H1 (cell line): ENCODE measurements at places on chromosomes 1 and 21. TPM values are rescaled to one million over a fixed set of nuclear protein-coding genes. Genes with fewer than 3 reads are reported as not detected.

- no peaks in the 10 kb centered on the region; the same call in 1 of the 2 replicates for H3K4me1 ChIP-seq
- no peaks in the 10 kb centered on the region for H3K36me3 ChIP-seq
- peaks cover 26% of the 10 kb centered on the region for H3K27me3 ChIP-seq
Measured at GRCh38 chr1:52919723-52920483, 1.6 kb downstream of the ECHDC2 start.

DNA sequence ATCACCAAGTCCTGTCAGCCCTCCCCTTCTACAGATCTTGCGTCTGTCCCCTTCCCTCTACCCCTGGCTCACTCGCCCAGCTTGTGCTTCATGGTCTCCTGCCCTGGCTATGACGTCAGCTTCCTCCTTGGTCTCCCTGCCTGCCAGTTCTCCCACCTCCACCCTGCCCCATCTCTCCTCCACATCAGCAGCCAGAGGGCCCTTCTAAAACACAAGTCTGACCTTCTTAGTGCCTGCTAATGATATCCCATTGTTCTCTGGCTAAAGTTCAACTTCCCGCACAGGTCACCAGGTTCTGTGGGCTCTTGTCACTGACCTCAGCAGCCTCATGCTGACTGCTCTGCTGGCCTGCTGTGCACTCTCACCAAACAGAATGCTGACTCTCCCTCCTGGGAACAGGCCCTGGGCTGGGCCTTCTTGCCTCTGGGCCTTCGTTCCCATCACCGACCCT is 24.7 kb upstream of the MYCL start:
- DNase-seq, result no peak
- no peaks in the 10 kb centered on the region for H3K36me3 ChIP-seq
- peaks cover 10% of the 10 kb centered on the region for H3K4me1 ChIP-seq
- no peak overlapping the region for H3K4me3 ChIP-seq
- peaks cover 2% of the 10 kb centered on the region; the same call in 1 of the 2 replicates for H3K27me3 ChIP-seq

GRCh38 chr21:43188592-43189210 is 19.9 kb downstream of the CRYAA start:
- H3K4me1 ChIP-seq, result no peaks in the 10 kb centered on the region
- H3K4me3 ChIP-seq, result no peak overlapping the region
- H3K27ac ChIP-seq, result no peak overlapping the region
- no peaks in the 10 kb centered on the region for H3K36me3 ChIP-seq
- no peak for DNase-seq

- H3K4me1 ChIP-seq, result no peaks in the 10 kb centered on the region
- no peak overlapping the region for H3K4me3 ChIP-seq
- no peak for DNase-seq
- H3K27ac ChIP-seq, result no peak overlapping the region
- H3K27me3 ChIP-seq, result no peaks in the 10 kb centered on the region
- H3K36me3 ChIP-seq, result peaks cover 79% of the 10 kb centered on the region
Measured at GRCh38 chr1:19112891-19113696, 97.0 kb downstream of the UBR4 start.

DNA sequence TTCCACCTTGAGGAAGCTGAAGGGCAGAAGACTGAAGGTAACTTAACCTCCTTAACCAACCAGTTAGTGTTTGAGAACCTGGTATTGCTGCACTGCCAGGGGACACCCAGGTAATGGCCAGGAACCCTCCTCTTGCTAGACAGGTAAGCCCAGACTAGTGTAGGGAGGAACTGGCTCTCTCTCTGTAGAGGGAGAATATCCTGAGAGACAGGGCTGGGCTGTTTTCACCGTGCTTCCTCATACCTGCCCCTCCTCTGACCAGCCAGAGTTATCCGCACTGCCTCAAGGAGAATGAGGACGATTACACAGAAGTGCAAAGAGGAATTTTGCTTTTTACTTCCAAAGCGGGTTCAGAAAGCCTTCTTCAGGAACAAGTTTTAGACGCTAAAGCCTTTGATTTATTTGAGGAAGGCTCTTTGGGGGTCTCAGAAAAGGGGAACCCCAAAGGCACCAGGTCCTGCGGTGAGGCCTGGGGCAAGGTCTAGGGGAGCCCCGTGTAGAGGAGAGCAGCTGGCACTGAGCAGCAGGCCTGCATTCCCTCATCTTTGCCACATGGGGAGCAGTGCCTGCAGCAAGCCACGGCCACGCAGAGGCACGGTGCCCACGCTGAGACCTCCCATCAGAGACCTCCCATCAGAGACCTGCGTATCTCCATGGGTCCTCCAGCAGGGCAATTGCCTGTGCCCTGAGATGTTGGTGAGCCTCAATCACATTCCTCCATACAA is 13.5 kb downstream of the GNG4 start:
- H3K36me3 ChIP-seq, result no peaks in the 10 kb centered on the region
- H3K27ac ChIP-seq, result no peak overlapping the region
- no peak for DNase-seq

GRCh38 chr1:18041685-18042355 is 65.8 kb upstream of the IGSF21 start:
- H3K27ac ChIP-seq, result no peak overlapping the region
- H3K27me3 ChIP-seq, result no peaks in the 10 kb centered on the region
- peak; percentile 50 for DNase-seq
- no peaks in the 10 kb centered on the region for H3K4me1 ChIP-seq

- H3K36me3 ChIP-seq, result no peaks in the 10 kb centered on the region
- H3K4me3 ChIP-seq, result no peak overlapping the region
- H3K27ac ChIP-seq, result no peak overlapping the region
- DNase-seq, result no peak
Measured at GRCh38 chr1:24908591-24909259, 21.4 kb downstream of the RUNX3 start.

DNA sequence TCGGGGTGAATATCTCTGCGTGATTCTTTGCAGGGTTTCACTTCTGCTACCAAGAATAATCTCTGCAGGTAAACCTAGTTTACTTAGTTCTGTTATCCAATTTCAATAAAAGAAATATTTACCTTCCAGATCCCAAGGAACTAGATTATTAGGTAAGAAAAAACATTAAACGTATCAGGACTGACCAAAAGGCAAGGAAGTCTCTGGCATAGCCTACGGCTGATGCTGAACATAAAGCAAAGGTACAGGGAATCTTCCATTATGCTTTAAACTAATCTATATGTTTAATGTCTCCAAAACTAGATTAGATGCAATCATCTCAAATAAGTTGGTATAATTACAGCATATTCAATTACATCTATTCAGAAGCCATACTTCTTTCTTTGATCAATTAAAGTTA is 168.9 kb downstream of the KCNK2 start:
- no peak overlapping the region for H3K27ac ChIP-seq
- H3K36me3 ChIP-seq, result no peaks in the 10 kb centered on the region
- H3K4me3 ChIP-seq, result no peak overlapping the region

DNA sequence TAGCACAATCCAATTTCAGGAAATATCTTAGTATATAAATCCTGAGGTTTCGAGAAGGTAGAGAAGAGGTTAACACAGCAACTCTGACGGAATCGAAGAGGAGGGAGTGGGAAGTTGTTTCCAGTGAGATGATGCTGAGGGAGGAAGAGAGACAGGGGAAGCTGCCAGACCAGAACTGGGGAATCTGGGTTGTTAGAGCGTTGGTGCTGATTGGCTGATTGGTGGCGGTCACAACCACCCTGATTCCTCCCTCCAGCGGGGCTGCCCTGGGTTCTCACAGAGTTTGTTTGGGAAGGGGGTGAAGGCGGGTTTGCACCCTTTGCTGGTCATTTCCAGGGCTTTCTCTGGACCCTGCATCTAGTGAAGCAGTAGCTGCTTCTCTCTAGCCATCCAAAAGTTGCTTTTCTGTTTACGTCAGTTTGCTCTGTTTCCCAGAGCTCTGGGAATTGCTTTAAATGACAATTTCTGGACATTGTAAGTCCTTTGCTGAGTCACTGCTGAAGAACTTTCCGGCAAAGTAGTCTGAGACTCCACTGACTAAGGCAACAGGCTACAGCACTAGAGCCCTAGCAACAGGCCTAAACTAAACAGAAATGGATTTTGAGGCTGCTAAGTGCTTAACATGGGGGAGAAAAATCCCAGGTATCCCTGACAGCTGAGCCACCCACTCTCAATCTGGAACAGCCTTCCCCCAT is 90.1 kb downstream of the TENT5C start:
- no peaks in the 10 kb centered on the region for H3K4me1 ChIP-seq
- no peak overlapping the region for H3K4me3 ChIP-seq
- DNase-seq, result no peak
- H3K36me3 ChIP-seq, result no peaks in the 10 kb centered on the region
- no peaks in the 10 kb centered on the region for H3K27me3 ChIP-seq

DNA sequence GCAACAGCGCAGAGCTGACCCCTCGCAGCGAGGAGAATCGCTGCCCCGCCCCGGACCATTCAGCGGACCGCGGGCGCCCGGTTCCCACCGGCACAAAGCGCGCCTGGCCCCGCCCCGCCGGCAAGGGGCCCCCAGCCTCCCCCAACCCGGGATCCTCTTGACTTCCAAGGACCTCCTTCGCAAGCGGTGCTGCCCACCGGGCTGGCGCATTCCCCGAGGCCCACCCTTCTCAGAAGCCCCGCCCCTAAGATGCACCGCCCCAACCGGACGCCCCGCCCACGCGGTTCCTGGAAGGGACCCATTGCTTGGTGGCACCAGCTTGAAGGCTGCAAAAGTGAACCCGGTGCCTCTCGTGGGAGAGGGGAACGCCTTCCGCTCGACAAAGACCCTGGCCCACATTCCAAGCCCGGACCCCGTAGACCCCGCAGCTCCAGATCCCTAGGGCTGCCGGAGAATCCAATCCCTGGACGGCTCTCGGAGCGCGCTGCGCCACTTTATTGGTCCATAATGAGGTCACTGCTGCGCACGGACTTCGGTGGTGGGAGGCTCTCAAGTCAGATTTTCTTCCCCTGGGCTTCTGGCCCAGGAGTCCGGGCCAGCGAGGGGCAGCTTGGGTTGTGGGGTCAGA is 2.0 kb downstream of the HES3 start:
- H3K27me3 ChIP-seq, result peaks cover 40% of the 10 kb centered on the region
- no peaks in the 10 kb centered on the region for H3K36me3 ChIP-seq
- peaks cover 9% of the 10 kb centered on the region for H3K4me1 ChIP-seq
- H3K4me3 ChIP-seq, result peak overlapping the region; percentile 70
- no peak overlapping the region for H3K27ac ChIP-seq
- DNase-seq, result peak; percentile 99

- H3K36me3 ChIP-seq, result no peaks in the 10 kb centered on the region
- DNase-seq, result no peak
- no peak overlapping the region for H3K4me3 ChIP-seq
- H3K27ac ChIP-seq, result no peak overlapping the region
- no peaks in the 10 kb centered on the region for H3K4me1 ChIP-seq
Measured at GRCh38 chr1:115534106-115534505, 107.7 kb upstream of the VANGL1 start.

GRCh38 chr21:41219498-41220207 is 51.7 kb downstream of the BACE2 start:
- no peaks in the 10 kb centered on the region for H3K36me3 ChIP-seq
- H3K27ac ChIP-seq, result no peak overlapping the region
- H3K27me3 ChIP-seq, result no peaks in the 10 kb centered on the region
- H3K4me1 ChIP-seq, result no peaks in the 10 kb centered on the region
- no peak overlapping the region for H3K4me3 ChIP-seq

- no peaks in the 10 kb centered on the region for H3K36me3 ChIP-seq
- no peak for DNase-seq
- peaks cover 7% of the 10 kb centered on the region; the same call in 1 of the 2 replicates for H3K4me1 ChIP-seq
- no peaks in the 10 kb centered on the region for H3K27me3 ChIP-seq
- H3K27ac ChIP-seq, result no peak overlapping the region
Measured at GRCh38 chr1:234844479-234845031, 234.6 kb upstream of the IRF2BP2 start.

DNA sequence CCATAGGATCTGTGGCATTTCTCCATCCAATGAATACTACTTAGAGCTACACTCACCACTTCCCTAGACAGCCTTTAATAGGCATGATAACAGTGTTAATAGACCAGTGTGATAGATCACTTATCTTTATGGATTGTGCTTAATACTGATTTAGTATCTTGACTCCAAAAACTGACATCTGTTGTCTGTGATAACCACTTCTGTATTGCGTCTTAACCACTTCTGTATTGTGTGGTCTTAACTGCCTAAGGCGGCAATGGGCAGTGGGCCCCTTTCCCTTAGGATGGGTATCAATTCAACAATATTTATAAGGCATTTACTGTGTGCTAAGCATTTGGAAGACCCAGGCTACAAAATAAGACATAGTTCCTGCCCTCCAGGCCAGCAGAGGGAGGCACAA is 32.0 kb upstream of the RCAN3 start:
- H3K4me1 ChIP-seq, result peaks cover 5% of the 10 kb centered on the region
- DNase-seq, result no peak
- no peak overlapping the region for H3K27ac ChIP-seq
- H3K36me3 ChIP-seq, result no peaks in the 10 kb centered on the region

GRCh38 chr21:37342046-37342632 is 24.4 kb upstream of the DYRK1A start:
- no peak overlapping the region for H3K27ac ChIP-seq
- H3K4me1 ChIP-seq, result peaks cover 3% of the 10 kb centered on the region
- no peaks in the 10 kb centered on the region for H3K36me3 ChIP-seq
- H3K4me3 ChIP-seq, result no peak overlapping the region

- H3K27ac ChIP-seq, result 0 out of 2 replicates have a peak overlapping the region, but pooled peaks have one; percentile 11
- no peak for DNase-seq
- peaks cover 6% of the 10 kb centered on the region for H3K36me3 ChIP-seq
- H3K4me1 ChIP-seq, result peaks cover 6% of the 10 kb centered on the region
- H3K27me3 ChIP-seq, result no peaks in the 10 kb centered on the region
Measured at GRCh38 chr1:16971341-16972188, 8.9 kb downstream of the MFAP2 start.

GRCh38 chr1:246724731-246725095 is 504 bp downstream of the SCCPDH start:
- DNase-seq, result no peak
- peaks cover 3% of the 10 kb centered on the region; the same call in 1 of the 2 replicates for H3K27me3 ChIP-seq
- no peak overlapping the region for H3K27ac ChIP-seq
- H3K36me3 ChIP-seq, result peaks cover 5% of the 10 kb centered on the region; the same call in 1 of the 2 replicates
- H3K4me1 ChIP-seq, result no peaks in the 10 kb centered on the region
- H3K4me3 ChIP-seq, result peak overlapping the region; percentile 76

DNA sequence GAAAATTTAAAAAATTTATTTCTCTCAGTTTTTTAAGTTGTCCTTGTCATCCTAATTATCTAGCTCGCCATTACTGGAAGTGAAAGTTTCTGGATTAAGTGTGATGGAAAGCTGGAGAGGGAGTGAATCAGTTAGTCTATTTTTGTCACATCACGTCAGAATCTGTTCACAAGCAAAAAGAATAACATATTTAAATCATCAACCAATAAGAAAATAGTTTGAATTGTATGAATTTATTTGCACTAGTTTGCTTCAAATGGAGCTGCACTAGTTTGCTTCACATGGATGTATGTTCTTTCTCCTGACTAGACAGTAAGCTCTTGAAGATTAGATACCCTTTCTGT is 22.8 kb downstream of the PHC2 start:
- H3K4me3 ChIP-seq, result no peak overlapping the region
- H3K4me1 ChIP-seq, result no peaks in the 10 kb centered on the region
- no peaks in the 10 kb centered on the region for H3K36me3 ChIP-seq
- no peak overlapping the region for H3K27ac ChIP-seq
- H3K27me3 ChIP-seq, result no peaks in the 10 kb centered on the region

The ADAM30 gene
- total RNA-seq, result not detected in 2 replicates

The KNCN gene
- not detected in 2 replicates for total RNA-seq

The CCDC181 gene
- total RNA-seq, result 2.4 and 3.7 TPM in 2 replicates

The FAM167B gene
- 3.2 and 3.9 TPM in 2 replicates for total RNA-seq

The INAVA gene
- 43.4 and 46.8 TPM in 2 replicates for total RNA-seq

The RAB7B gene
- not detected in 2 replicates for total RNA-seq

The IL20 gene
- not detected in 2 replicates for total RNA-seq

The TRPM2 gene
- 0.28 and 0.36 TPM in 2 replicates for total RNA-seq
